ENCODE measurements at places on chromosomes 13 and 19.

DNA sequence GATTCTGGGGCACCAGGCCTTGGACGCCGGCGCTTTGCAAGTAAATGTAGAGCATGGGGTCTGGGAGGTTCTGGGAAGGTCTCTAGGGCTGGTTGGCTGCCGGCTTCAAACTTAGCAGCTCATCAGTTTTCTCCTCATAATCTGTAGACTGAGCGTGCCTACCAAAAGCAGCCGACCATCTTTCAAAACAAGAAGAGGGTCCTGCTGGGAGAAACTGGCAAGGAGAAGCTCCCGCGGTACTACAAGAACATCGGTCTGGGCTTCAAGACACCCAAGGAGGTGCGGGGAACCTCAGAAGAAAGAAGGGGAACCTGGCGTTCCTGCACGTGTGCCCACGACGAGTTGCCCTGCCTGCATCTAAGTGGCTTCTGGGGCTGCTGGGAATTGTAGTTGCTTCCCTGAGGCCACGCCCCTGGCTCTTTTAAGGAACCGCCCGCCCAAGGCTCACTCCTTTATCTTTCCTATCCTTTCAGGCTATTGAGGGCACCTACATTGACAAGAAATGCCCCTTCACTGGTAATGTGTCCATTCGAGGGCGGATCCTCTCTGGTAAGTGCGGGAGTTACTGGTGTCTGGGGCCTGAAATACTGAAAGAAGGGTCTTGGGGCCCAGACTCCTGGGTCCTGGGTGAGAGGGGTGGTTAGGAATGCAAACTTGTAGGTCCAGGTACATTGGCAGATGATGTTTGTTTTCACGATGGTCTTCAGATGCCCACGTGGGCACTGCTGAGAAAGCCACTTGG, 984 bp downstream of the RPS11 start:
- DNase-seq, result peak; percentile 97

DNA sequence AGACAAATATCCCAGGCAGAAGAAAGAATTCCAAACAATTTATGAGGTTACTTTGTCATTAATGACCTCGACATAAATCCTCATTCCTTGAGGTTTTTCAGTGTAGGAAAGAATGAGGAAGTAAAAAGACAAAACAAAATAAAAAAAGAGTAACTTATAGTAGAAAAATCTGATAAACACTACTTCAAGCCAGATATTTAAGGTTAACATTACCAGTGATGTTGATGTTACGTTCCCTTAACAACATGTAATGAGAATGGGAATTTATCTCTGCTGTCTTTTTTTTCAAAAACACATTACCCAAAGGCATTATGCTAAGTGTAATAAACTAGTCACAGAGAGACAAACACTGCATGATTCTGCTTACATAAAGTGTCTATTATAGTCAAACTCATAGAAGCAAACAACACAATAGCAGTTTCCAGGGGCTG, 935.1 kb downstream of the SLITRK1 start:
- DNase-seq, result no peak

GRCh38 chr13:53050151-53050550, 21.5 kb downstream of the OLFM4 start:
- no peak for DNase-seq

DNA sequence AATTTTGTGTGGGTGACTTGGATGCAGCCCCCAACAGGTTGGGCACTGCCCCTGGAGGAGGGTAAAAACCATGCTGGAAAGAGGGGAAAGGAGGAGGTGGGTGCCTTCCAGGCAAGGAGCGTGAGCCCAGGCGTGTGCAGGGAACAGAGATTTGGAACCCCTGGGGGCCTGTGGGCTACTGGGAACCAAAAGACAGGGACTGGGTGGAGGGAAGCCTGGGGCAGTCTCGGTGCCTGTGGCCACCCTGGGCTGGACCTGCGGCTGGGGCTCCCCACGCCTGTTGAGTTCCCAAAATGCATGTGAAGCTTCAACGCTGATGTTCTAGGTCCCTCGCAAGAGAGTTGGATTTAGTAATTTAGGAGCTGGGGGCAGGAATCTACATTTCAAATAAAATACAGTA, 24.8 kb downstream of the GGACT start:
- DNase-seq, result no peak

DNA sequence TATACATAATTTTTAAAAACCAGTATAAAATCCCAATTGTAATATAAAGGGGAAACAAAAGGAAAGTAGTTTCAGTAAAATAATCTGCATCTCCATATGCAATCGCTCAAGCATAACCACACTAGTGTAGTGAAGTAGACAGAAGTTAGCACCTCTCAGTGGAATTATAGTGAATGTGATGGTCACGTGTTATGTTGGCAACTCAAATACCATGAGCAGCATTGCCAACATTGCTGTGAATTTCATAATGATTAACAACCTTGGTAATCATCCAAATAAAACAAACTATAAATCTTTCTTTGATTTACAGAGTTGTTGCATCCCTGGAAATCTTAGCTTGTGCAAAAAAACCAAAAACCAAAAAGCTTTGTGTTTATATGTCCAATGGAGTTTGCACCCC, 77.3 kb upstream of the SIAH3 start:
- no peak for DNase-seq

DNA sequence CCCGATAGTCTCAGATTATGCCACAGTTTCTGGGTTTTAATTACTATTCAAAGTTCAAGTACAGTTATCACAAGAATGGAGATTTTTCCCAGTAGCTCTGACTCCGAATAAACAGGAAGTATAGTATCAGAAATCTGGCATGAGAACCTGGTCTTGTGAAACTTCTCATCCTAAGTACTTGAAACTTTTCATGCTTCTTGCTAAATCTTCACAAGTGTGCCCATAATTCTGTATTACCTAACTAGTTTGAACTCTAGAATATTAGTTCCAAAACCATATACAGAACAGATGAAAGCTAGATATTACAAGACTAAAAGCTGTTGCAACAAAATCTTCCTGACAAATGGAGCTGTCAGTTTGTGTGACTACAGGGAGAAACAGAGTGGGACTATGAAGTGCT, 70.5 kb upstream of the CSNK1A1L start:
- DNase-seq, result no peak

GRCh38 chr13:76533251-76533650, 353.0 kb downstream of the KCTD12 start:
- no peak for DNase-seq

DNA sequence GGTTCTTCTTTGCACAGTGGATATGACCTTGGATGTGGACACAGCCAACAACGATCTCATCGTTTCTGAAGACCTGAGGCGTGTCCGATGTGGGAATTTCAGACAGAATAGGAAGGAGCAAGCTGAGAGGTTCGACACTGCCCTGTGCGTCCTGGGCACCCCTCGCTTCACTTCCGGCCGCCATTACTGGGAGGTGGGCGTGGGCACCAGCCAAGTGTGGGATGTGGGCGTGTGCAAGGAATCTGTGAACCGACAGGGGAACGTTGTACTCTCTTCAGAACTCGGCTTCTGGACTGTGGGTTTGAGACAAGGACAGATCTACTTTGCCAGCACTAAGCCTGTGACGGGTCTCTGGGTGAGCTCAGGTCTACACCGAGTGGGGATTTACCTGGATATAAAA, 9.4 kb downstream of the RFPL4AL1 start:
- DNase-seq, result no peak

DNA sequence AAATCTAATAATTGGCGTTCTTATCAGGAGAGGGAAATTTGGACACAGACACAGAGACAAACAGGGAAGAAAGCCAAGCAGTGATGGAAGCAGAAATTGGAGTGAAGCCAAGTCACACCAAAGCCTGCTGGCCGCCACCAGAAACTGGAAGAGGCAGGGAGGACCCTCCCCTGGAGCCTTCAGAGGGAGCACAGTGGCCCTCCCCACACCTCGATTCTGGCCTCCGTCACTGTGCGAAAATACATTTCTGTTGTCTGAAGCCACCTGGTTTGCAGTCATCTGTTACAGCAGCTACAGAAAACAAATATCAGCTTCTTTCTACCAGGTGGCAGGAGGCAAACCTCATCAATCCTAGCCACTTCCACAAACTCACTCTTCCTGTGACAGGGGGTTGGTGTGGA, 8.3 kb upstream of the TLE6 start:
- no peak for DNase-seq

- peak; percentile 44 for DNase-seq
These were observed 3.8 kb downstream of the LILRA4 start for GRCh38 chr19:54335164-54335563.

- no peak for DNase-seq
These were observed 127.6 kb upstream of the GPC6 start for GRCh38 chr13:93098972-93099371.

DNA sequence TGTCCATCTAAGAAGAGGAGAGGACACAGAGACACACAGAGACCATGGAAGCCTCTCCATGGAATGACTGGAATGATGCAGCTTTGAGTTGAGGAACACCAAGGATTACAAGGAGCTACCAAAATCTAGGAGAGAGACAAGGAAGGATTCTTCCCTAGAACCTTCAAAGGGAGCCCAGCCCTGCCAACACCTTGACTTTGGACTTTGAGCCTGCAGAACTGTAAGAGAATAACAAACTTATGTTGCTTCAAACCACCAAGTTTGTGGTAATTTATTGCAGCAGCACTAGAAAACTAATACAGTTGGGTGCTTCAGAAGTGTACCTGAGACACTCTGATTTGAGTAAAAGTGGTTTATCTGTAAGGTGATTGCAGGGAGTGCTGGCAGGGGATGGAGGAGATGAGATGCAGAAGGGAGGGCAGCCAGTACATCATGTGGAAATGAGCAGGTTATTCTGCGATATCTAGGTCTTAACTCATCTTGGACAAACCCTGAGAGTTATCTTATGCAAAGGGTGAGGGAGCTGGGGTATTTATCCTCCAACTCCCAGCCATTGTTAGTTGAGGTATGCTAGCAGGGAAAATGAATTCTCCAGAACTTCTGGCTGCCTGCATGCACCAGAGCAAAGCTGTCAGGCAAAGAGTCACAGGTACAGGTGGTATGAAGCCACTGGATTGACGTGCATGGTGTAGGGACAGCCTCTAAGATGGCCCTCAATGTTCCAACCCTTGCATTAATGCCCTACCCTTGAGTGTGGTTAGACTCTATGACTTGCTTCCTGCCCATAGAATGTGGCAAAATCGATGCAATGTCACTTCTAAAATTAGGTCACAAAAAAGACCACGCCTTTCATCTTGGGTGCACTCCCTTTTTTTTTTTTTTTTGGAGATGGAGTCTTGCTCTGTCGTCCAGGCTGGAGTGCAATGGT, 31.3 kb upstream of the ADGRL1 start:
- no peak for DNase-seq

DNA sequence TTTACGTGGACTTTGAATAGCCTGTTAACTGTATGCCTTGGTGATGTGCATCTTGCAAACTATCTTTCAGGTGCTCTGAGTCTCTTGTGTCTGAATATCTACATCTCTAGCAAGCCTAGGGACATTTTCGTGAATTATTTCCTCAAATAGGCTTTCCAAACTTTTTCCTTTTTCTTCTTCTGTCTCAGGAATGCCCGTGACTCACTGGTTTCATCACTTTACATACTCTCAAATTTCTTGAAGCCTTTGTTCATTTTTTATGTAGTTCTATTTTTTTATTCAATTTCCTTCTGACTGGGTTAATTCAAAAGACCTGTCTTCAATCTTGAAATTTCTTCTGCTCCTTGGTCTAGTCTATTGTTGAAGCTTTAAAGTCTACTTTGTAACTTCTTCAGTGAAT, 332.2 kb downstream of the OXGR1 start:
- DNase-seq, result no peak

GRCh38 chr13:112003396-112003795, 63.6 kb upstream of the SOX1 start:
- no peak for DNase-seq

GRCh38 chr13:110152351-110152750, 154.6 kb downstream of the COL4A1 start:
- no peak for DNase-seq

GRCh38 chr13:110944121-110944967, 29.5 kb upstream of the ANKRD10 start:
- DNase-seq, result peak; percentile 62

DNA sequence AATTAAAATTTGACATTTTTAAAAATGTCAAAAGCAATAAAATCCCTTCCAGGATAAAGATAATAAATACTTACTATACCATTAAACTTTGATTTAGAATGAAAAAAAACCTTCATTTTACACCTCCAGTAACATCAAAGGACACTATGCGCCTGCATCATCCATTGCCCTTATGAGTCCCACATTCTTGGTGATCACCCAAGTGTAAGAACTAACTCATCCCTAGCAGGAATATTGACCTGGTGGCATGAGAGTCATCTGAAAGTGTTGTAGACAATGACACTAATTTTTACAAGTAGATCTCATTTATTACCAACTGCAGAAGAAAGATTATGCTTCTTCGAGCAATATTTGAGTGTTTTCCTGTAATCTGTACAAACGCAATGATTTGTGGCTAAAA, 1128.9 kb downstream of the EFNB2 start:
- no peak for DNase-seq

GRCh38 chr13:46035066-46035465, 17.5 kb downstream of the ZC3H13 start:
- no peak for DNase-seq

DNA sequence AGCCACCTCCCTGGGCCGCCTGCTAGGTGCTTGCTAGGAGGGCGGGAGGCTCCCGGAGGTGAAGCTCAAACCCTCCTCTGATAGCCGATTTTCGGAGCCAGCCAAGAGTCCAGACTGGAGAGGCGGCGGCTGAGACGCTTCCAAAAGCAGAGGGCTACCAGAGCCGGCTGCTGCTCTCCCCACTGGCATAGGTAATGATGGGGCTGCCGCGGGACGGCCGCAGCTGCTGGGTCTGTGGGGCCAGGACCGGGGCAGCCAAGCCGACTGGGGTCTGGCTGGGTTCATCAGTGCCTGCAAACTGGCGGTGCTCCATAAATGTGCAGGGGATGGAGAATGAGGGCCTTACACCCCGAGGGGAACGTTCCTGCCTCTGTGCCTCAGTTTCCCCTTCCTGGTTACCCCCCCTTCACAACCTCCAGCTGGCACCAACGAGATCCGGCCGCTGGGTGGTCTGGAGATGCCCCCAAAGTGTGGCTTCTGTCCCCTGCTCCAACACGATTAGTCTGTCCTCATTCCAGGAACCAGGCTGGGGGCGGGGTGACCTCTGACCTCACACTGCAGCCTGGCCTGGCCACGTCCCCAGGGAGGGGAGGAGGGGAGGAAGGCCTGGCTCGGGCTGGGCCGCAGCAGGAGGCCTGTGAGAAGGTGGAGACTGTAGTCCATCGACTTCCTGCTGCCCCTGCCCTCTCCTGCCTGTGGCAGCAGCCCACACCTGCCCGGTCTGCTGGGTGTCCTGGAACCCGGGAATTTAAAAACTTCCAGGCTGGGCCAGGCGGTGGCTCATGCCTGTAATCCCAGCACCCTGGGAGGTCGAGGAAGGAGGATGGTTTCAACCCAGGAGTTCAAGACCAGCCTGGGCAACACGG, 3.8 kb upstream of the WDR18 start:
- DNase-seq, result no peak

All from hematopoietic multipotent progenitor cell treated with erythropoietin and hydrocortisone succinate and interleukin-3 and kit ligand, for 4 days (in vitro differentiated cells).